Upper lobe of right lung (tissue), 1 donor: ENCODE measurements at places on chromosomes 5 and 9. TPM values are rescaled to one million over a fixed set of nuclear protein-coding genes. Genes with fewer than 3 reads are reported as not detected.
A peak's percentile ranks its signal among the peaks of the same experiment; 100 is the strongest.

Gene GABRA1
- total RNA-seq: not detected

Gene PRLR
- total RNA-seq: 1.6 TPM

Gene PCDHB2
- 3.8 TPM for total RNA-seq

Gene KCNN2
- total RNA-seq: 2.1 TPM

Gene PCDHA2
- total RNA-seq: 0.35 TPM

Gene NR4A3
- total RNA-seq: 3.8 TPM

Gene PRDM9
- not detected for total RNA-seq

Gene PTPRD
- total RNA-seq: 30.8 TPM

Gene TEX48
- total RNA-seq: not detected

GRCh38 chr9:121987314-121987713, 105.8 kb downstream of the TTLL11 start:
- H3K27ac ChIP-seq: no peak overlapping the region
- DNase-seq: no peak
- no peaks in the 10 kb centered on the region for H3K27me3 ChIP-seq
- no peak overlapping the region for H3K4me3 ChIP-seq

- no peak overlapping the region for H3K27ac ChIP-seq
- no peaks in the 10 kb centered on the region for H3K27me3 ChIP-seq
- peaks cover 4% of the 10 kb centered on the region for H3K4me1 ChIP-seq
- no peak for DNase-seq
- no peaks in the 10 kb centered on the region for H3K36me3 ChIP-seq
These were observed 32.1 kb downstream of the COL15A1 start for GRCh38 chr9:98975838-98976237.

- DNase-seq: no peak
- H3K27me3 ChIP-seq: no peaks in the 10 kb centered on the region
- H3K4me3 ChIP-seq: no peak overlapping the region
- no peak overlapping the region for H3K27ac ChIP-seq
- no peaks in the 10 kb centered on the region for H3K36me3 ChIP-seq
These were observed 67.5 kb upstream of the ACTBL2 start for GRCh38 chr5:57550132-57550531.

DNA sequence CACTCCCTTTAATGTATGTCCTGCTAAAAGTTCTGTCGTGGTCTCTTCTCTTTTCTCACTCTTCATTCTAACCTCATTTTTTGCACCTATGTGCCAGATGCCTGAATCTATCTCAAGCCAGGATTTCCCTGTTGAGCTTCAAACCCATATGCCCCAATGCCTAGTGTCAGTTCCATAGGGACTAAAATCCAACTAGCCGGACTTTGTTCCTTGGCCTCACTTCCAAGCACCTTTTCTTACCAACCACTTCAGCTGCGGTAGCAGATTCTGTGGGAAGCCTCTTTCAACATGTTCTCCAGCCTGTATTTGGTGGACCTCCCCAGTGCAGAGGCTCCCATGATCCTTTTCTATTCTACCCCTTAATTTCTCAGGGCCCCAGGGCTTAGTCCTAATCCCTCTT, 17.5 kb downstream of the C9orf57 start:
- H3K4me3 ChIP-seq: no peak overlapping the region
- H3K36me3 ChIP-seq: no peaks in the 10 kb centered on the region
- DNase-seq: no peak

DNA sequence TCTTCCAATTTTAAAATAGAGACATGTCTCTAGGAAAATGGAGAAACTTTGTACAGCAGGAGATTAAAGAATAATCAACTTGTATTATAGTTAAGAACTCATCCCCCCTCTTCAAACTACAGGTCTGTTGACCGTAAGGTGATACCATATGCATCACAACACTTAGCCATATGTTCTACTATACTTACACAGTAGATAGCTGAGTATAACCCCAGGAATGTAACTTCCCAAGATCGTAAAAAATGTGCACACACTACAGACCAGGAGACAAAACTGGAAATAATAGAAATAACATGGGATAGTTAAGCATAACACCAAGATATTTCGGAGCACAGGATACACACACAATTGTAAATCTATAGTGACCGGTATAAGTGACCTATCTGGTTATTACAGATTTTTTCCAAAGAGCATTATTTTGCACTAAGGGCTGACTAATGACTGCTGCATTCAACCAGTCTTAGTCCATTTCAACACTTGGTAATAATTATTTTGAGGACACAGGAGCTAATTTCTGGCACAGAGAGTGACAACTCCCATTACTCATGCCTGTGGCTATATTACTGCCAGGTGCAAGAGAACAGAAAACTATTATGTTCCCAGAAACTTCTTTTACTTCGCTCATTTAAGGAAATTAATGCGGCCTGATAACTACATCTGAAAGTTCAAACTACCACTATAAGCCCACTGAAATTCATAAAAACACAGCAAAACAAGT, 15.4 kb upstream of the ZNF622 start:
- no peaks in the 10 kb centered on the region for H3K27me3 ChIP-seq
- H3K4me1 ChIP-seq: no peaks in the 10 kb centered on the region
- no peak overlapping the region for H3K4me3 ChIP-seq

- peaks cover 6% of the 10 kb centered on the region for H3K4me1 ChIP-seq
- no peak overlapping the region for H3K4me3 ChIP-seq
- H3K36me3 ChIP-seq: no peaks in the 10 kb centered on the region
- DNase-seq: no peak
- no peaks in the 10 kb centered on the region for H3K27me3 ChIP-seq
- no peak overlapping the region for H3K27ac ChIP-seq
These were observed 23.1 kb downstream of the MAP1B start for GRCh38 chr5:72130351-72130761.

DNA sequence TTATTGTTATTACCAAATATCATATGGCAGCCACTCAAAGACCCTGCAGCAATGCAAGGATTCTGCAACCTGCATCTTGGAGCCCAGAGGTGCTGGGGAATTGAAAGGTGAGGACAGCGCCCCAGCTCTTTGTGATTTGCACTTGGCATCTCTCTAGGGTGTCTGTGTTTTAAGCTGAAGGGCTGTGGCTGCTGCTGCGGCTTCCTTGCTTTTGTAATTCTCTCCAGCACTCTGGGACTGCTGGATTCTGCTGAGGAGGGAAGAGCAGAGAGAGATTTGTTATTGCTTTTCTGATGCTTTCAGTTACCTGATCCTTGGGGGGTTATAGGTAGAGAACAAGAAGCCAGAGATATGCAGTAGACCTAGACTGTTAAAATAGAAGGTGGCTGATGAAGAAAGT, 562.4 kb downstream of the EBF1 start:
- H3K4me3 ChIP-seq: no peak overlapping the region
- no peak for DNase-seq
- no peaks in the 10 kb centered on the region for H3K36me3 ChIP-seq
- H3K4me1 ChIP-seq: no peaks in the 10 kb centered on the region
- H3K27ac ChIP-seq: no peak overlapping the region
- no peaks in the 10 kb centered on the region for H3K27me3 ChIP-seq

GRCh38 chr5:72621576-72621975, 114.4 kb upstream of the ZNF366 start:
- no peaks in the 10 kb centered on the region for H3K36me3 ChIP-seq
- DNase-seq: no peak
- H3K27me3 ChIP-seq: no peaks in the 10 kb centered on the region

DNA sequence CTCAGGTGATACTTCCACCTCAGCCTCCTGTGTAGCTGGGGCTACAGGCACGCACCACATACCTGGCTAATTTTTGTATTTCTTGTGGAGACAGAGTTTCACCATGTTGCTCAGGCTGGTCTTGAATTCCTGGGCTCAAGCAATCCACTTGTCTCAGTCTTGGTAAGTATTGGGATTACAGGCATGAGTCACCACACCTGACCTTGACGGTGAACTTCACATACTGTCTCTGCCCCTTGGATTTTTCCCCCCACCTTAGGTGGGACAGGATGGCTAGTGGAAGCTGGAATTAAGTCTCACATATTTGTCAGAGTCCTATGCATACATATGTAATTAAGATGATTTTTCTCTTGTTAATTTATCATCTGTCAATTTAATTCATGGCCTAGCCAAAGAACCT, 20.9 kb upstream of the RFK start:
- no peak overlapping the region for H3K4me3 ChIP-seq
- H3K27me3 ChIP-seq: no peaks in the 10 kb centered on the region
- H3K36me3 ChIP-seq: no peaks in the 10 kb centered on the region
- DNase-seq: no peak

DNA sequence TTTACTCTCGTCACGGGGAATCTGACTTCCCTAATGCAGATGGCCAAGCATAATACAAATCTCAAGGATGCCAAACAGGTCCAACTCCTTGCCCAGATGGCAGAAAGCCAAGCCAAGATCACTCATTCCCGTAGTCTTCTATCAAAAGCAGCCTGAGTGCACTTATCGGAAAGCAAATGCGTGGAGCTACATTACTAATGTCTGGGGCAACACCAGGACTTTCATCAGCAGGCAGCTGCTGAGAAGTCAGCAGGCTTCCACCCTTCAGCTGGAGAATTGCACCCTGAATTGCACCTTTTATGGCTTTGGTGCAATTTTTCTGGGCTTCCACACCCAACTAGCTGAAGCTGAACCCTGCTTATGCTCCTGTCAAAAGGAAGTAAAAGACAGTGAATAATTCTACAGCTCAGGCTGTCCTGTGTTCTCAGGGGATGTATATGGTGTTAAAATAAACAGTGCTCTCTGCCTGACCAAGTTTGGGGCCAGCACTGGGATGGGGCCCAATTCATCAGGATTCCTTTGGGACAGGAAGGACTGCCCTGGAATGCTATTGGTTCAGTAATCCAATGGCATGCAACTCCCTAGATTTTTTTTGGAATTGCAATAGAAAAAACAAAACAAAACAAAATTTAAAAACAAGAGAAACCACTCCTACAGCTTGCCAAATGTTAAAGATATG, 92.6 kb downstream of the DPYSL3 start:
- no peaks in the 10 kb centered on the region for H3K27me3 ChIP-seq
- no peaks in the 10 kb centered on the region for H3K36me3 ChIP-seq
- H3K4me1 ChIP-seq: peaks cover 19% of the 10 kb centered on the region
- no peak overlapping the region for H3K4me3 ChIP-seq

- DNase-seq: no peak
- no peaks in the 10 kb centered on the region for H3K27me3 ChIP-seq
- peak overlapping the region; percentile 69 for H3K27ac ChIP-seq
These were observed 10.5 kb upstream of the NDST1 start for GRCh38 chr5:150497274-150497988.

DNA sequence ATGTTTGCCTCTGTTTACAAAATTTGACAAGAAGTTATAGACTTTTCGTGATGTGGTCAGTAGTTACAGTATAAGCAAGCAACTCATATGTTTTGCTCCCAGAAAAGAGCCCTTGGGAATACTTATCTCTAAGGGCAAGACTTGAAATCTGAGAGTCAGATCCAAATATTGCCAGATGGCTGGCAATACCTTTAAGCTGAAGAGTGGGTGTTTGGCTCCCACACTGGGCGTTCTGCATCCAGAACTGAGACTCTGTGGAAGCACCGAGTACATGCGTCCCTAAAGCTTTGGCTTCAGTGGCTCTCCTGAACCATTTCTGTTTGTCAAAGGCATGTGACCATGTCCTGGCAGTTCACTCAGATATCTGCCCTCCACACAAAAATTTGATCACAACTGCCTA, 194.1 kb downstream of the DCP2 start:
- H3K27me3 ChIP-seq: no peaks in the 10 kb centered on the region
- no peaks in the 10 kb centered on the region for H3K36me3 ChIP-seq
- no peak overlapping the region for H3K27ac ChIP-seq
- no peak overlapping the region for H3K4me3 ChIP-seq
- DNase-seq: no peak
- no peaks in the 10 kb centered on the region for H3K4me1 ChIP-seq

DNA sequence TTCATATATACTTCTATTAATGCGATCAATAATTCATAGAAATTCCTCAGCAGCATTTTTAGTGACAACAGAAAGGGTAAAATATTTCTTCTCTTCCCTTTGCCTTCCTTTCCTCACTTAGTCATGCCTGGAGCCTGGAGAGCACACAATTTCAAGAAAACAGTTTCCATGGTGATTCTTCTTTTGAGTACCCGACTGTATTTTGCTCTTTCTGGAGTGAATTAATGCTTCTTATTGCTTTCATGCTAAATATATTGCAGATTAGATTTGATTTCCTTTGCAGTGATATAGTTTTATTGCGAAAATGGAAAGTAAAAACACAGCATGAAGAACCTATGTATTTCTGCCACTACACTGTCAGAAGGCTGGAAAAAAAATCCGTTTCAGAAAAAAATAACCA, 153.5 kb downstream of the PPP2R2B start:
- no peaks in the 10 kb centered on the region for H3K4me1 ChIP-seq
- no peaks in the 10 kb centered on the region for H3K36me3 ChIP-seq
- no peak for DNase-seq
- no peak overlapping the region for H3K4me3 ChIP-seq
- no peaks in the 10 kb centered on the region for H3K27me3 ChIP-seq
- H3K27ac ChIP-seq: no peak overlapping the region

DNA sequence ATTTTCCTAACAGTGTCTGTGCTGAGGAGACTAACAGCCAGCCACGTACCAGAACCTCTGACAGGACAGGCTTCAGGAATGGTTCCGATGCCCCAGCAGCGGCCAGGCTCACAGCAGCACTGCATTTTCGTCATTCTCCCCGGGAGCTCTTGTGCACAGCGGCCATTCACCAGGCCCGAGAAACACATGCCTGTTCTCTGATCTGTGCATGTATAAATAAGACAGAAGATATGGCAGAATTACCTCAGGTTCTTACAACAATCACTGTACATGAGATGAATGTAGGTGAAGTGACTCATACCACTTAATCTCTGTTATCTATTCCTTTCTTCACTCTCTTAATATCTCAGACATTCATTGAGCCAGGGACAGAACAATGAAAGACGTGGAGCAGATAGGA, 143.0 kb downstream of the FBN2 start:
- DNase-seq: no peak
- no peaks in the 10 kb centered on the region for H3K27me3 ChIP-seq
- no peak overlapping the region for H3K27ac ChIP-seq
- no peak overlapping the region for H3K4me3 ChIP-seq
- no peaks in the 10 kb centered on the region for H3K4me1 ChIP-seq
- no peaks in the 10 kb centered on the region for H3K36me3 ChIP-seq

GRCh38 chr5:14778792-14779070, 92.8 kb downstream of the ANKH start:
- DNase-seq: no peak
- H3K4me1 ChIP-seq: no peaks in the 10 kb centered on the region
- no peaks in the 10 kb centered on the region for H3K36me3 ChIP-seq
- no peak overlapping the region for H3K4me3 ChIP-seq
- no peak overlapping the region for H3K27ac ChIP-seq
